ENCODE measurements at places on chromosomes 6 and 20.

DNA sequence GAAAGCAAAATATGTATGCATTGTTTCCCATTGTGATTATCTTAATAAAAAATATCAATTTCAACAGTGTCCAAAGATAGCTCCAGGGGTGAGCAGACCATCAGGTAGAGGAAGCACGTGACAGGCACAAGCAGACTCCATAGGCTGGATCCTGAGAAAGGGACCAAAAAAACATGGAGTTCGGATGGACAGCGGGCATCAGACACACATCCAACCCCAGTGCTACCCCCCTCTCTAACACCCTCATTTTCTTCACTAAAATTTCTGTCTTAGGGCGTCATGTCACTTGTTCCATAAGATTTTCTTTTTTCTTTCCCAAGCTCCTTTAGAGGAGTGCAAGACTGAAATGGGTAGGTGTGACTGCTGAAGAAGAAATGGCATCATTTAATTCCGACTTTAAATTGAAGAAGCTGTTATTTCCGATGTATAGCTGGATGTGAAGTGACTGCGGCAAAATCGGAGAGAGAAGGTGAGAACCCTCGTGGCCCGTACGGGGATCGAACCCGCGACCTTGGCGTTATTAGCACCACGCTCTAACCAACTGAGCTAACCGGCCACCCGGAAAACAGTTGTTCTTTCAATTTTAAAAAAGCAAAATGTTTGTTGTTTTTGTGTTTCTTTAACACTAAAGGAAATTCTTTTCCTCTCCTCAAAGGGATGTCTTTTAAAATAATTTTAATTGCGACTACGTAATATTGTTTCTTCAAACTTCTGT lies 10.3 kb upstream of the PRSS16 start:
- DNase-seq: peak; percentile 53

GRCh38 chr6:111541026-111541681 lies 58.1 kb upstream of the REV3L start:
- peak; percentile 48 for DNase-seq

- no peak for DNase-seq
These were observed 16.2 kb upstream of the SLC22A16 start for GRCh38 chr6:110492584-110492983.

GRCh38 chr6:119476554-119476953 lies 127.0 kb upstream of the MAN1A1 start:
- no peak for DNase-seq

GRCh38 chr20:34998331-34998950 lies 42.8 kb downstream of the MYH7B start:
- DNase-seq: no peak

- no peak for DNase-seq
These were observed 20.2 kb upstream of the FHL5 start for GRCh38 chr6:96542702-96543101.

DNA sequence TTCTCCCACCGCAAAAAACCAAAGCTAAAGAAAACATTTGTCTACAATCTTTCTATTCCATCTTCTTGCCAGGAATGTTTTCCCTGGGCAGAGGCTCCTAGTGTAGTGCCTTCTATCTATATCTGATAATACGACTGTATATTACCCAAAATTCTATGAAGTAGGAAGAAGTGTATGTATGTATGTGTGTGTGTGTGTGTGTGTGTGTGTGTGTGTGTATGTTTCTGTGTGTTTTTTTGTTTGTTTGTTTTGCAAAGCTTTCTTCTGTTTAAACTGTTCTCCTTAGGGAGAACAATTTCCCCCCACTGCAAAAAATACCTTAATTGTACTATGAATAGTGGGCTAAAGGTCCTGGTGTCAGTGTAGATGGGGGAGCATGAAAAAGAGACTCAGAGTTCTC lies 312.6 kb upstream of the CITED2 start:
- no peak for DNase-seq

GRCh38 chr20:53735536-53736050 lies 142.0 kb upstream of the ZNF217 start:
- DNase-seq: no peak

DNA sequence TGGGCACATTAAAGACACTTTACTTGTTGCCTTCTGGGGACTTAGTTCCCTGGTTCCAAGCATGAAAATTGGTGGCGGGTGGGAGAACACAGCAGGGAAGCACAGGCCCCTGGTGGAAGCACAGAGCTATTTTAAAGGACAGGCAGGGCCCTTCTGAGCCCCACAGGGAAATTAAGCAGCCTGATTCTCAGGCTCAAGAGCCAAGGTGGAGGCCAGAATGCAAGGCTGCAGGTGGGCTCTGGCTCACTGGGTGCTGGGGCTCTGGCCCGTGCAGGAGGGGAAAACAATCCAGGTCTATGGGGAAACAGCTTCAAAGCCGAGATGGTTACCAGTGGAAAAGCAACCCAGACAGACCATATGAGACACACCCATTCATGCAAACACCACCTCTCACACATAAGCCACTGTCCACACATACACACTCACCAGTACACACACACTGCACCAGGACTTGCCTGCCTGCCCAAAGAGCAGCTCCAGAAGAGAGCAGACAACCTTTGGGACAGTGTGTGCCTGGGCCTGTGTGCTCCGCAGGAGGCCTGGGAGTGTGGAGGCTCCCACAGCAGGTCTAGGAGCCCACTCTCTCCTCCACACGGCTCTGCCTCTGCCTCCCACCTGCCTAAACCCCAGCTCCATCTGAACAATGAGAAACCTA lies 30.6 kb downstream of the TFEB start:
- no peak for DNase-seq

GRCh38 chr20:10170261-10170660 lies 48.4 kb upstream of the SNAP25 start:
- no peak for DNase-seq

- no peak for DNase-seq
These were observed 405.6 kb downstream of the BTBD9 start for GRCh38 chr6:38234141-38234540.

DNA sequence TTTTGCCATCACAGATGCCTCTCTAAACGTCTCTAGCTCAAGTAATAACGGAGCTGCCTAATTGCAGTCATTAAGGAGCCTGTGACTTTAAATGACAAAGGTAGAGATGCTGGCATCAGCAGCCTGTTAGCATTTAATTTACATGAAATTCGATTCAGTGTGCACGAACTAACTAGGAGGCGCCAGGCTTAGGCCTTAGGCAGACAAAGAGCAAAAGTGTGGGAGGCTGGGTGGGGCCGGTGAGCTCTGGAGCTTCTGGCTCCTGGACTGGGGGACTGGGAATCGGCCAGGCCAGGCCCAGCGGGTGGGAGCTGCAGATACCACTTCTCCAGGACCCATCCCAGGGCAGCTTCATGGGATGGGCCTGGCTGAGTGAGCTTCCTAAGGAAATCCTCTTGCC lies 170.0 kb upstream of the AGPAT4 start:
- no peak for DNase-seq

GRCh38 chr20:13659288-13659687 lies 20.6 kb upstream of the TASP1 start:
- DNase-seq: no peak

GRCh38 chr6:30487926-30488325 lies 1.4 kb upstream of the HLA-E start:
- no peak for DNase-seq

DNA sequence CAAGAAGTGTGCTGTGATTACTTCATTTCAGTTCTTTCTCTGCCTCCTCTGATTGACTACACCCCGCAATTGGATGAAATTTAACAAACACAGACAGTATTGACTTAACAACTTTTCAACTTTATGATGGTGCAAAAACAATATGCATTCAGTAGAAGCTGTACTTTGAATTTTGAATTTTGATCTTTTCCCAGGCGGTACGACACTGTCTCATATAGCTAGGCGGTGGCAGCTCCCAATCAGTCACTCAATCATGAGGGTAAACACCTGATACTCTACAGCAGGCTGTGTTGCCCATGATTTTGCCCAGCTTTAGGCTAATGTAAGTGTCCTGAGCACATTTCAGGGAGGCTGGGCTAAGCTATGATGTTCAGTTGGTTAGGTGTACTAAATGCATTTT lies 47.6 kb upstream of the MYLIP start:
- no peak for DNase-seq

- DNase-seq: no peak
These were observed 100.9 kb downstream of the PPP1R14C start for GRCh38 chr6:150243620-150244314.

GRCh38 chr6:30311671-30312070 lies 15.1 kb upstream of the TRIM39 start:
- DNase-seq: no peak

Measured in NCI-H774 (cell line).